Brain microvascular endothelial cell (primary cell): ENCODE measurements at places on chromosomes 3 and 15.

DNA sequence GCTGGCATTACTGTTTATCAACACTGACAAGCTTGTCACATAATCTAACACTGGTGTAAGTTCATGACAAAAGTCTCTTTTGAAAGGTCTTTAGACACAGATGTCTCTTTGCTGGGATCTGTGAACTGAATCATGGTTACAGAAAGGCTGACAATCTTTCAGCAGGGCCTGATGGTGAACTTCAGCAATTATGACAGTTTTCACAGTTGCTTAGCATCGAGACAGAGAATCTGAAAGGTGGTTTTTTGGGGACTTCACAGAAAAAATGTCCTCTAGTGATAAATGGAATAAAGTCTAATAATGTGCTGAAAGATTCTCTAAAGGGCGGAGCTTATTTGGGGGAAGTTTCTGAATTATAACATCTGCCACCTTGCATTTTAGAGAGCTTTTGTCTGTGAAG, 32.3 kb downstream of the CLDN1 start:
- no peak for DNase-seq

DNA sequence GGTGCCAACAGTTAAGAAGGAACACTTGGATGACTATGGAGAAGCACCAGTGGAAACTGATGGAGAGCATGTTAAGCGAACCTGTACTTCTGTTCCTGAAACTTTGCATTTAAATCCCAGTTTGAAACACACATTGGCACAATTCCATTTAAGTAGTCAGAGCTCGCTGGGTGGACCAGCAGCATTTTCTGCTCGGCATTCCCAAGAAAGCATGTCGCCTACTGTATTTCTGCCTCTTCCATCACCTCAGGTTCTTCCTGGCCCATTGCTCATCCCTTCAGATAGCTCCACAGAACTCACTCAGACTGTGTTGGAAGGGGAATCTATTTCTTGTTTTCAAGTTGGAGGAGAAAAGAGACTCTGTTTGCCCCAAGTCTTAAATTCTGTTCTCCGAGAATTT, 3.0 kb downstream of the SKIL start:
- no peak for DNase-seq

- DNase-seq: peak; percentile 81
Observed at GRCh38 chr15:52095597-52096262, 16.8 kb downstream of the BCL2L10 start.

- DNase-seq: no peak
Observed at GRCh38 chr15:64324165-64324877, 31.7 kb downstream of the CSNK1G1 start.

GRCh38 chr3:31275583-31275982, 257.1 kb upstream of the STT3B start:
- DNase-seq: no peak

GRCh38 chr15:33074942-33075341, 119.6 kb downstream of the FMN1 start:
- no peak for DNase-seq

GRCh38 chr15:40918146-40918798, 10.9 kb upstream of the DLL4 start:
- no peak for DNase-seq

- DNase-seq: peak; percentile 53
Observed at GRCh38 chr3:36906504-36907149, 38.2 kb downstream of the TRANK1 start.

GRCh38 chr3:24166515-24166914, 221.4 kb downstream of the NR1D2 start:
- no peak for DNase-seq

DNA sequence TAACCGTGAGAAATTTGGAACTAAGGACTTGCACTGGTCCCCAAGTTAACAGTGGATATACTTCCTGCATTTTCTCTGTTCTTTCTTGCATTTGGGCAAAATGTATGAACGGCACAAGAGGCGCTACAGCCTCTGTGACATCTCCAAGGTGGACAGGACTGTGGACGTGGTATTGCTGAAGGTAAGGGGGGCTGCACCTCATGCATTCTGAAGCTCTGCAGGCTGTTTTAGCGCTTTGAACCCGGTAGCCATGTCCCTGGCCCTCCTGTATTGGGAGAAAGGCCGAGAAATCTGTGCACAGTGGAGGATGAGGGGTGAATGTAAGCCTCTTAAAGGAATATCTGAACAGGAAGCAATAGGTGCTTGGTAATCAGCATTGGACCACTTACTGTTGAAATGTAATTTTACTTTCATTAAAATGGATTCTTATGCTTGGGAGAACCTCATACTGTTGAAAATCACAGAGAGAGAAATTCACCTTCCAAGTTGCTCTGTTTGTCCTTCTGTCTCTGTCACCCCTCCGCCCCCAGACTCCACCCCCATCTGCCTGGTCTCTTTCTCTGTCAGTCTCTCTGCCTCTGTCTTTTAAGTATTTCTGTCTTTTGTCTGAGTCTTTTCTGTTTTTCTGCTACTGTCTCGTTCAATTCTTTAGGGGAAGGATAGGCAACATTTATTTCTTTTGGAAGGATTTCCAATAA, 174.6 kb downstream of the KLHL25 start:
- DNase-seq: no peak

DNA sequence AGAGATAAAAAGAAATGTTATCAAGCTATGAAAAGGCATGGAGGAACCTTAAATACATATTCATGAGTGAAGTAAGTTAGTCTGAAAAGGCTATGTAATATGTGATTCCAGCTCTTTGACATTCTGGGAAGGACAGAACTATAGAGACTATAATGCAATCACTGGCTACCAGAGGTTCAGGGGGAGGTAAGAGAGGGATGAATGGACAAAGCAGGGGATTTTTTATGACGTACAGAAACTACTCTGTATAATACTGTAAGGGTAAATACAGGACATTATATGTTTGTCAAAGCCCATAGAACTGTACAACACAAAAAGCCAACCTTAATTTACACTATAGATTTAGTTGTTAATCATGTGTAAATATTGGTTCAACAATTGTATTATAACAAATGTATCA, 46.1 kb downstream of the MCTP2 start:
- no peak for DNase-seq

DNA sequence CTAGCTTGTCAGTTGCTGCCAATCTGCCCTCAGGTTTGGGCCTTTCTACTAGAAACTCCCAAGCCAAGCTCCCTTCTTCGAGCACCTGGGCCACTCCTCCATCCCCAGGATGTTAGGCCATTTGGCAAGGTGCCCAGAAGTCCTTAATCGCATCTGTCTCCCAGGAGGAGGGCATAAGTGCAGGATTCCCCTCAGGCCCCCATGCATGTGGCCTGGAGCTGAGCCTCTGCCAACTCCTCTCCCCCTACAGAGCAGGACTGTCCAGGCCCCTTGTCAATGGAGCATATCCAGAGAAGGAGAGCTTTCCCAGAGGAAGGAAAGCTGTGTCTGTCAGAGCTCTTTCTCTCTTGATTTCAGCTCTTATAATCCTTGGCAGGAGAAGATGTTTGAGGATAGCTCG, 182.6 kb upstream of the ROPN1 start:
- DNase-seq: no peak

GRCh38 chr15:98413933-98414546, 234.3 kb upstream of the IGF1R start:
- DNase-seq: no peak

- DNase-seq: no peak
Observed at GRCh38 chr3:87361271-87361670, 84.9 kb upstream of the POU1F1 start.
